ENCODE measurements at places on chromosomes 4 and X.

GRCh38 chr4:102405821-102406401, 60.6 kb upstream of the SLC39A8 start:
- DNase-seq, result no peak

GRCh38 chr4:67465032-67465762, 80.1 kb downstream of the CENPC start:
- no peak for DNase-seq

DNA sequence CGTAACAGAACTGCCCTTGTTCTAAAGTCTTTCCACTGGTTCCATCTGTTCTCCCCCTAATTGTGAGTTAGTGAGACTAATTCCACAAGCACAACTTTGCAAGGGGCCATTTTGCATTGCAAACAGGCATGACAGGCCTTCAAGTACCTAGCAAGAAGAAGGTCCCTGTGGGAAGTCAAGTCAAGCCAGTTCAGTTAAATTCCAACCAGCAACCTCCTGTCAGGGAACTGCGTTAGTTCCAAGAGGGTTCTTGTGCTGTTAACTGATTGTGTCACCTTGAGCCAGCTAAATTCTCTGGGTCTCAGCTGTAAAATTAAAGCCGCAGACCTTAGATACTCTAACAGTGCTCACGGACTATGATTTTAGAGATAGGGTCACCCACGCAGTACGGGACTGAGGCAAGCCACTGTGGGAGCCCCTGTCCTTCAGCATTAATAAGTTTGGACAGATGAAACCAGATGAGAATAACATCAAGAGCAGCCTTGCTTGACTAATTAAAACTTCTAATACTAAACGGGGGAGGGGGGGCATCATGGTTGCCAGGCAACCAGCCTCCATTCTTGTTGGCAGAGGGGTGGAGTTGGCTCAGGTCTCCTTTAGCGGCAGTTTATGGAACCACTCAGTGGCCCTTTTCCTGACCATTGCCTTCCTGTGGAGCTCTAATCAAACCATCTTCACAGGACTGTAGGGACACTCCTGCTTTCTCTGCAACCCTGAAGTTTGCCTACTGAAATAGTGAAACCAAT, 24.1 kb upstream of the TMEM150C start:
- no peak for DNase-seq

DNA sequence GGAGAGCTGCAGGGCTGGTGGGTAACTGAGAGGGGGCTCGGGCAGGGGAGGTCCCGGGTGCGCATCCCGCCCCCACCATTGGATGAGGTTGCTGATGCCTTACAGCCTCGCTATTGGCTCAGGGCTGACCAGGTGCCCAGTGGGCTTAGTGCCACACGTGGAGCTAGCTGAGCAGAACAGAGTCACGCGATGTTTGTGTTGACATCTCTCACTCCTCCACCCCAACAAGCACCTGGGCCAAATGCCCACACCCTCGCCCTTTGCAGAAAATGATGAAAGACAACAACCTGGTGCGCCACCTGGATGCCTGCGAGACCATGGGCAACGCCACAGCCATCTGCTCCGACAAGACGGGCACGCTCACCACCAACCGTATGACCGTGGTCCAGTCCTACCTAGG, 31.8 kb downstream of the ATP2B3 start:
- DNase-seq, result no peak

DNA sequence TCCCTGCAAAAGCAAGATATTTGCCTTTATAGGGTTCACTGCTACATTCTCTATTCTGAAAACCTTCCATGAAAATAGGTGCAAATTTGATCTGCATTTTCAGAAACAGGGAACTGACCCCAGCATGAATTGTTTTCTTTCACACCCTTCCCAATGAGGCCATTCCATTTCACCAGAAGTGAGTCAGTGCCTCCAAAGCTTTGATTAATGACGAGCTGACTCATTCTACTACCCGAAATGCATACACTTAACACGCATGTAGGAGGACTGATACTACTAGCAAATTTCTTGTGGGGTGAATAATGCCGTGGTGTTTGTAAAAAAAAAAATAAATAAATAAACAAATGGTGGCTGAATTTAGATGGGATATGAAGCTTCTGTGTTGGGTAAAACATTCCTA, 146.9 kb upstream of the FGF13 start:
- DNase-seq, result no peak

- DNase-seq, result no peak
Observed at GRCh38 chr4:36133658-36134057, 110.7 kb downstream of the ARAP2 start.

GRCh38 chr4:75666299-75666698, 6.9 kb downstream of the G3BP2 start:
- no peak for DNase-seq

DNA sequence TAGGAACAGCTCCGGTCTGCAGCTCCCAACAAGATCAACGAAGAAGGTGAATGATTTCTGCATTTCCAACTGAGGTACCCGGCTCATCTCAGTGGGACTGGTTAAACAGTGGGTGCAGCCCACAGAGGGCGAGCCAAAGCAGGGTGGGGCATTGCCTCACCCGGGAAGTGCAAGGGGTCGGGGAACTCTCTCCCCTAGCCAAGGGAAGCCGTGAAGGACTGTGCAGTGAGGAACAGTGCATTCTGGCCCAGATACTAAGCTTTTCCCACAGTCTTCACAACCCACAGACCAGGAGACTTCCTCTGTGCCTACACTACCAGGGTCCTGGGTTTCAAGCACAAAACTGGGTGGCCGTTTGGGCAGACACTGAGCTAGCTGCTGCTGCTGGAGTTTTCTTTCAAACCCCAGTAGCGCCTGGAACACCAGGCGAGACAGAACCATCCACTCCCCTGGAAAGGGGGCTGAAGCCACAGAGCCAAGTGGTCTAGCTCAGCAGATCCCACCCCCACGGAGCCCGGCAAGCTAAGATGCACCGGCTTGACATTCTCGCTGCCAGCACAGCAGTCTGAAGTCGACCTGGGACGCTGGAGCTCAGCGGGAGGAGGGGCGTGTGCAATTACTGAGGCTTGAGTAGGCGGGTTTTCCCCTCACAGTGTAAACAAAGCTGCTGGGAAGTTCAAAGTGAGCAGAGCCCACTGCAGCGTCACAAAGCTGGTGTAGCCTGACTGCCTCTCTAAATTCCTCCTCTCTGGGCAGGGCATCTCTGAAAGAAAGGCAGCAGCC, 84.6 kb downstream of the THOC2 start:
- DNase-seq, result no peak

- DNase-seq, result peak; percentile 49
Observed at GRCh38 chr4:185128272-185129119, 14.6 kb upstream of the SLC25A4 start.

GRCh38 chr4:108366716-108367115, 198.0 kb upstream of the LEF1 start:
- no peak for DNase-seq

GRCh38 chr4:40283968-40284367, 51.2 kb upstream of the CHRNA9 start:
- peak; percentile 83 for DNase-seq

GRCh38 chr4:138919094-138919936, 96.3 kb upstream of the NOCT start:
- peak; percentile 45 for DNase-seq

GRCh38 chr4:25874655-25875054, 11.9 kb upstream of the SEL1L3 start:
- DNase-seq, result no peak

All from activated naive CD4-positive, alpha-beta T cell treated with anti-CD3 and anti-CD28 coated beads, Interleukin-2, amount 50 U/mL, for 16 hours (primary cell).